Activated T-helper 2 cell treated with anti-CD3 and anti-CD28 coated beads, Interferon-gamma antibody, Interleukin-2, Interleukin-4, amounts not matched to agents 10 μg/mL and 5 μg/mL and 100 μg/mL, durations not matched to agents 14 hours and 24 hours and 36 hours (primary cell): ENCODE measurements at places on chromosomes 7 and 10.
A peak's percentile ranks its signal among the peaks of the same experiment; 100 is the strongest.

DNA sequence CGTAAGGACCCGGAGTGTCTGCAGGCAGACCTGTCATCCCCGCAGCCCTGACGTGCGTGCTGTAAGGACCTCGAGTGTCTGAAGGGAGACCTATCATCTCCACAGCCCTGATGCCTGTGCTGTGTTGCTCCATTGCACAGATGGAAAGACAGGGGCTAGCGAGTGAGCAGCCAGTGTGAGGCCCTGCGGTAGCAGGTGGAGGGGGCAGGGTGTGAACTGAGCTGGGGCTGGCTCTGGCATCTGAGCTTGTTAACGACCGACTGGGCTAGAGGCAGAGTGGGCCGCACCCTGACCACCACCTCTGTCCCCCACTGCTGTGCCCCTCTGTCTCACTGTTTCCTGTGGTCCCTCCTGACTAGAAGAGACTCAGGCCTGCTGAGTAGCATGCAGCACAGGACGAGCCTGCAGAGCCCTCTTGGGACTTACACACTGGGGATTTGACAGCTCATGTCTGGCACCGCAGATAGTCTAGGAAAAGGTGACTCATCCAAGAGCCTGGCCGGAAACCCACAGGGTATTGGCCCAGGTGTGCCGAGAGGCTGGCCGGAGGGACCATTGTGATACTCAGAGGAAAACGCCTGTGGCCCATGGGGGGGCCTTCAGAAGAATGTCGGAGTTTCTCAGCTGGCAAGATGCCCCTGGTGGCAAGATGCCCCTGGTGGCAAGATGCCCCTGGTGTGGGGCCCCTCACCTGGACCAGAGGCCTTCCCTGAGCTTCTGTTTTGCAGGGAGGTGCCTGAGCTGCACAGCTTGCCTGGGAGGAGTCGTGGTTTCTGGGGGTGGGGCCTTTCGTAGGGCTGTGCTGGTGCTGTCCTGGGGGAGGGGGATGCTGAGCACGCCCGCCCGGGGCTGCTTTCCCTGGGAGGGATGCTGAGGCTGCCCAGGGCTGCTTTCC lies 34.3 kb downstream of the INPP5A start:
- DNase-seq = peak; percentile 72

GRCh38 chr7:17678896-17679295 lies 261.4 kb downstream of the SNX13 start:
- no peak for DNase-seq

GRCh38 chr7:27344471-27344870 lies 101.9 kb downstream of the EVX1 start:
- no peak for DNase-seq

GRCh38 chr10:113003052-113003451 lies 53.0 kb downstream of the TCF7L2 start:
- no peak for DNase-seq

- DNase-seq = no peak
Observed at GRCh38 chr10:91694170-91694794, 61.4 kb upstream of the PPP1R3C start.

- no peak for DNase-seq
Observed at GRCh38 chr7:69670701-69671100, 72.4 kb downstream of the AUTS2 start.

GRCh38 chr10:22293747-22294404 lies 22.3 kb upstream of the COMMD3 start:
- no peak for DNase-seq

GRCh38 chr10:103353281-103353680 lies 2.3 kb upstream of the PCGF6 start:
- DNase-seq = no peak

- no peak for DNase-seq
Observed at GRCh38 chr7:54781134-54781920, 22.3 kb upstream of the SEC61G start.

DNA sequence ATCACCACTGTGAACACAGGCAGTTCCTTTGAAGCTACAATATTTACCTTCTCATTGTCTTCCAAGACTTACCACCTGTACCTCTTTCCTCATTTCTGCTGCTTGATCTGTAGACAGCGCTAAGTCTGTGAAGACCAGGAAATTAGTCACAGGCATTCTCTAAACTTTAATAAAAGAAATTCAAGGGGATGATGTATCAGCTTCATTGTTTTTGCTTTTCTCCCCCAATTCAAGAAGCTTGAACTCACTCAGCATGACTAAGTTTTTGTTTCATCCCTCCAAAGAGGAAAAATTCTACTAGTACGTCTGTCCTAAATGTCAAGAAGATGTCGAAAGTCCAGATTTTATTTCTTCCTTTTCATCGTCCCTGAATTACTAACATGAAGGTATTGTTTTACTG lies 75.3 kb upstream of the PPP1R9A start:
- DNase-seq = no peak

GRCh38 chr7:6579446-6579845 lies 2.2 kb downstream of the ZDHHC4 start:
- DNase-seq = no peak

- peak; percentile 75 for DNase-seq
Observed at GRCh38 chr10:43816351-43817321, 168.0 kb upstream of the ZNF32 start.

DNA sequence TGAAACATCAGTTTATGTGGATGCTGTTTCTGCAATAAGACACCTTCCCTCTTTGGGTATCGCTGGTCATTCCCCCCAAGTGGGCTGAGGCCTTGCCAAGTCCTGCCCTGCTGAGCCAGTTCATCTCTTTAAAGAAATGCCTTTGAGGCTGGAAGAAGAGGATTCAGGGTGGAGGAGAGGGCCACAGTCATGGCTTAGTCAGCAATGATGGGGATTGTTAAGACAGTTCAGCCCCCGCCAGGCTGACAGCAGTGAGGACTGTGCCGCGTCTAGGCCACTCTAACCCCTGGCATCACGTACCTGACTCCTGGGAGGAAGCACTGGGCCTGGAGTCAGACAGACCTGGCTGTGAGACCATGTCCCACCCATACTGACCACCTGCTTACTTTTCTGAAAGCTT lies 48.3 kb downstream of the PNLIPRP2 start:
- DNase-seq = no peak

- DNase-seq = no peak
Observed at GRCh38 chr7:2082139-2082998, 150.4 kb downstream of the MAD1L1 start.

GRCh38 chr10:17425584-17426262 lies 28.7 kb downstream of the ST8SIA6 start:
- DNase-seq = peak; percentile 43

DNA sequence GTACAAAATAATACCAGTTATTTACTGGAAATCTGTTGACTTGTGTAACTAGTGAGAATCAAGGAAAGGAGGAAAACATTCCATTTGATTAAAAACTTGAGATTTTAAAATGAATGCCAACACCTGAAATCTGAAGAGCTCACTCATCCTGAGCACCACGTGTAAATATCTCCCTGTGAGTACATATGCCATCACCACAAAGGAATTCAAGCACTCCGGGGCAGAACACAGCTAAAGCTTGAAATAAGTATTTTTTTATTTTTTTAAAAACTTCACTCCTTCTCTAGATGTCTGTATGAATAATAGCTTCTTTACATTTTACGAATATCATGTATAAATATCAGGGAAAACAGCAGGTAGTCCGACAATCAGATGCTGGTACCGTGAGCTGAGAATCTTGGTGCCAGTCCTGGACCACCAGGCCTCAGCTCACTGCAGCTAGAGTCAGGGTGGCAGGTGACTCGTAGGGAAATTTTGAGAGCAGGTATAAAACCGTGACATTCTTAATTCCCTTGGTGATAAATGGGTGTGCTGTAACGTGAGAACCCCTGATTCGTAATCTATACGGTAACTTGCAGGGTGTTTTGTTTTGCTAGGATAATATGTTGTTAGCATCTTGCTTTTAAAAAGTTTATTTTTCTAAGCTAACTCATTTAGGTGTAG lies 12.7 kb downstream of the LMTK2 start:
- no peak for DNase-seq

- DNase-seq = no peak
Observed at GRCh38 chr7:71286924-71287323, 155.0 kb downstream of the GALNT17 start.

DNA sequence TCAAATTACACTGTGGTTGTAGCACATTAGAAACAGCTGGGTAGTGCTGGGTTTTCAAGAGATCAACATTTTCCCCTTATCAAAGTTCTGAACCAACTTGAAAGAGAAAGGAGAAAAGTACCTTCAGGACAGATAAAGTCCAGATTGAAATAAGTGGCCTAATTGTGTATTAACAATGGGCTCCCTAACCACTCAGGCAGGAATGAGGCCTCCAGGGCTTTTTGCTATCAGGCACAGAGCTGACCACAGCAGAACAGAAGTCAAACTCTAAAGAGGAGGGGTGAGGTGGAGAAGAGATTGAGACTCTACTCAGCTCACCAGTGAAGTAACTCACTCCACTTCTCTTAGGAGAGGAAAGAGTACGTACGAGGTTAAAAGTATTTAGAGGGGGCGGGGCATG lies 394.1 kb upstream of the PHF14 start:
- DNase-seq = no peak

DNA sequence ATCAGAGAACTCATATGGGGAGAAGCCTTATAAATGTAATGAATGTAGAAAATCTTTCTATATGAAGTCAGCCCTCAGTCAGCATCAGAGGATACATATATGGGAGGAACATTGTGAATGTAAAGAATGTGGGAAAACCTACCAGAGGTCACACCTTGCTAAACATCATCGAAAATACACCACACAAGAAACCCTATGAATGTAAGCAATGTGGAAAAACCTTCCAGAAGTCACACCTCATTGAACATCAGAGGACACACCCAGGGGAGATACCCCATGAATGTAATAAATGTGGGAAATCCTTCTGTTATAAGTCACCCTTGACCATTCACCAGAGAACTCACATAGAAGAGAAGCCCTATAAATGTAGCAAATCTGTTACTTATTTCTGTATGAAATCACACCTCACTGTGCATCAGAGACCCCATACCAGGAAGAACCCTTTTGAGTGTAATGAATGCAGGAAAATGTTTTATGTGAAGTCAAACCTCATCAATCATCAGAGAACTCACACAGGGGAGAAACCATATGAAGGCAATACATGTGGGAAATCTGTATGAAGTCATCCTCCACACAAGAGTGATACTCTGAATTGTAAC lies 30.8 kb downstream of the ZNF12 start:
- DNase-seq = no peak

DNA sequence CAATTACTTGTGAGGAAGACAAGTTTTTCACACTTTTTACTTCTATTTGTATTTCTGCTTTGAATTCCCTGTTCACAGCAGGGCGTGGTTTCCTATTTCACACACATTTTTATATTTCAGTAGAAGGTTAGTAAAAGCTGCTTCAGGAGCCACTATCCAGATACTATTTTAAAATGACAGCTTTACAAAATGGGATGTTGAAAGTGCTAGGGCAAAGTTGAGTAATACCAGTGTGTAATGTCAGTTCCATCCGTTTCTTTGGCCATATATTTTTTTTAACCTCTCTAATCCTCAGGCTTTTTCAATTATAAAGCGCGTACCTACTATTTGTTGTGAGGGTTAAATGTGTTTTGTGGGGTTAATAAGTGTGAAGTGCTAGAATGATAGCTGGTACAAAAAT lies 276.6 kb downstream of the GPR158 start:
- DNase-seq = no peak

DNA sequence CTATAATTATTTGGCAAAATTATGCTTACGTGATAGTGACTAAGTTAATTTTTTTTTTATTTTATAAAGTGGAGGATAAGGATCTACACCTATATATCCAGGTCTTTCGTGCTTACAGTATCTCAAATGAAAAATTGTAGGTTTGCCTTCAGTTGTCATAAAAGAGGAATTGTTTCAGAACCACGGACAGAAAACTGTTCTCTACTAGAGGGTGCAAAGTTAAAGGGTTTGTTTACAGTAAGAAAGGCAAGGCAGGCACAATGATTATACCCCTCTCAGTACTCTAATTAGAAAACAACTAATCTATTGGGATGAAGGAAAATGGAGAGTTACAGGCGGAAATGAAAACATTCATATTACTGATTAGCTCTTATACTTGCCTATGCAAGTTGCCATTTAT lies 1.5 kb downstream of the PCLO start:
- no peak for DNase-seq

DNA sequence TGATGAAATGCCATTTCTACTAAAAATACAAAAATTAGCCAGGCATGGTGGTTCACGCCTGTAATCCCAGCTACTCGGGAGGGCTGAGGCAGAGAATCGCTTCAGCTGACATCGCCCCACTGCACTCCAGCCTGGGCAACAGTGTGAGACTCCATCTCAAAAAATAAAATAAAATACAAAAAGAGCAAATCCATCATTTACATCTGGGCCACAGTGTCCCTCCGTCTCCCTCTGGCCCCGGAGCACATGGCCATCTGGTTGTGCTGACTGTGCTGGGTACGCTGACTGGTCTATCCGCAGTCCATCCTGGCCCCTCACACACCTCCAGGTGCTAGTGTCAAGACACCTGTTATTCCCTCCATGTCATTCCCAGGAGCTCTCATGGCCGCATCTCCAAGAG lies 42.1 kb downstream of the KCNH2 start:
- DNase-seq = no peak

GRCh38 chr10:5813091-5813340 lies 218 bp downstream of the GDI2 start:
- no peak for DNase-seq

GRCh38 chr7:49001610-49002033 lies 77.3 kb downstream of the CDC14C start:
- peak; percentile 8 for DNase-seq

DNA sequence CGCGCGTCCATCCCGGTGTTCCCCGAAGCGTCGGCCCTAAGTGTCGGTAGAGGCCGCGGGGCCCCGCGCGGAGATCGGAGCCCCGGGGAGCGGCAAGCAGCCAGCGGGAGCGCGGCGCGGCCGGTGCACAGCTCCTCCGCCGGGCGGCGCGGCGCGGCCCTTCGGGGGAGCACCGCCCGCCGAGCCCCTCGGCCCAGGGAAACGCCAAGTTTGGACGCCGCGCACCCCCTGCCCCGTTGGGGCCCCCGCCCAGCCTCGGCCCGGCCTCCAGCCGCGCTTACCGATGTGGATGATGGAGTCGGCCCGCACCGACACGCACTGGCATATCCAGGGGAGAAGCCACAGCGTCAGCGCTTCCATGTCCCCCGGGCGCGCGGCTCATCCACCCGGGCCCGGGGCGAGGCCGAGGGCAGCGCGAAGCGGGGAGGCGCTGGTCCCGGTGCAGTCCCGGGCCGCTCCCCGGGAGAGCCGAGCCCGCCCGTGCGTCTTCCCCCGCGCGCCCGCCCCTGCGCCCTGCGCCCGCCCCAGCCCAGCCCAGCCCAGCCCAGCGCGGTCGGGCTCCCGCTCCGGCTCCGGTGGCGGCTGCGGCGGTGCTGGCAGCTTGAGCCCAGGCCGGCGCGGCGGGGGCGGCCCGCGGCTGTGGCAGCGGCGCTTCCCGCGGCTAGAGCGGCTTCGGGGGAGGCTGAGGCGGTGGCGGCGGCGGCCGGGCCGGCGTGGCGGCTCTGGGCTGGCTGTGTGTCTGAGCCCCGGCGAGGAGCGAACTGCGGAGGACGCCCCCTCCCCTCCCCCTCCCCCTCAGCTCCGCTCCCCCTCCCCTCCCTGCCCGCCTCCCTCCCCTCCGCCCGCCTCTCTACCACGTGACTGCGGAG lies at the start of gene GRID1:
TSS of gene GRID1 (minus strand) at position 763 of the 869 bp plus-strand sequence.
- DNase-seq = no peak

- no peak for DNase-seq
Observed at GRCh38 chr10:73655257-73655989, 406 bp downstream of the SYNPO2L start.
